ENCODE measurements at places on chromosomes 3 and 15.

GRCh38 chr15:84840741-84841429, 23.7 kb downstream of the ALPK3 start:
- H3K4me1 ChIP-seq: no peaks in the 10 kb centered on the region
- DNase-seq: no peak
- H3K36me3 ChIP-seq: no peaks in the 10 kb centered on the region
- no peak overlapping the region for H3K27ac ChIP-seq
- H3K4me3 ChIP-seq: no peak overlapping the region

- H3K4me1 ChIP-seq: no peaks in the 10 kb centered on the region
- H3K36me3 ChIP-seq: no peaks in the 10 kb centered on the region
- H3K27me3 ChIP-seq: no peaks in the 10 kb centered on the region
- no peak overlapping the region for H3K27ac ChIP-seq
These were observed 372.3 kb upstream of the IL12A start for GRCh38 chr3:159616234-159616825.

GRCh38 chr3:197006860-197007259, 22.8 kb downstream of the MELTF start:
- H3K27me3 ChIP-seq: no peaks in the 10 kb centered on the region
- no peak overlapping the region for H3K4me3 ChIP-seq
- peaks cover 13% of the 10 kb centered on the region for H3K4me1 ChIP-seq
- H3K36me3 ChIP-seq: no peaks in the 10 kb centered on the region

DNA sequence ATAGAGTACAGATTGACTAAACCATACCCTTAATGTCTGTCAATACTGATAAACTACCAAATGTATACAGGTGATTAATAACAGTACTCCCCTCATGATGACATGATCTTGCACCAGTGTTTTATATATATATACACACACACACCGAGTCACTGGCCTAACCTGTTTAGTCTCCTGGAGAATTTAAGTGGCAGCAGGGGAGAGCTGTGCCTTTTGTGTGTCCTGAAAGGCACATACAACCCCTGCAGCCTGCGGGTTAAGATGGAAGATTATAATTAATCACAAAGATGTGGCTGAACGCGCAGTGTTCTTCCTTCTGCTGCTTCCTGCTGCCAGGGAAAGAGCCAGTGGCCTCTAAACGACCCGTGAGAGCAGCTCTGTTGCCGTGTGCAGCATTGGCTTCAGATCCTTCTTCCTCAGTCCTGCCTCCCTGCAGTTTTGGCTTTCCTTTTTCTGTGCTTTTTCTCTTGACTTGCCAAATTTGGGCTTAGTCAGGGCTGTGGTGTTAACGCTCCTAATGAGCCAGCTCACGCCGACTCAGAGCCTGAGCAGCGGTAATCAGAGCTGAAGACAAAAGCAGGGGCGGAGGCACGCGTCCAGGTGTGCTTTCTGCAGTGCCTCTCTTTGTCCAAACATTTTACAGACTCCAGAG, 42.5 kb upstream of the UBE3A start:
- no peak for DNase-seq
- no peaks in the 10 kb centered on the region for H3K27me3 ChIP-seq
- H3K4me3 ChIP-seq: no peak overlapping the region
- H3K27ac ChIP-seq: no peak overlapping the region
- H3K36me3 ChIP-seq: no peaks in the 10 kb centered on the region

GRCh38 chr3:99952306-99952705, 134.6 kb downstream of the CMSS1 start:
- no peaks in the 10 kb centered on the region for H3K4me1 ChIP-seq
- H3K4me3 ChIP-seq: no peak overlapping the region
- no peak for DNase-seq
- H3K27ac ChIP-seq: no peak overlapping the region
- H3K27me3 ChIP-seq: no peaks in the 10 kb centered on the region

DNA sequence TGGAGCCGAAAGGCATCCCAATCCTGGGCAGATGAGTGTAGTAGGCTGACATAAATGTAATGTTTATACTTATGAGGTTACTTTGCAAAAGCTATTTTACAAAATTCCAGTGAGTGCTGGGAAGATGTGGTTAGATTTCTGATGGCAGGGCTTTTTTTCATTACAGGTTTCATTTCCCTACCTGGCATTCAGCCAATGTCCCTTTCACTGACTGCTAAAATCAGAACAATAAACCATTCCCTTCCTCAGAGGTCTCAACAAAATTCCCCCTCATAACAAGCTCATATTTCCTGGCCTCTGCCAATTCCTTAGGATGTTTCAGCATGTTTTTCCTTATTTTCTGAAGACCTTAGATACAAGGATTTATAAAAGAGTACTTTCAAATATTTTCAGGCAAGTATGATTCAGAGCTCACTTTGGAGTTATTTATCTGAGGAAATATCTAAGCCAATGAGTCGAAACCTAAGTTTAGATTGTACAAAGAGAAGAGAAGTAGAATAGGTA, 40.9 kb upstream of the CCDC80 start:
- H3K27me3 ChIP-seq: no peaks in the 10 kb centered on the region
- H3K36me3 ChIP-seq: no peaks in the 10 kb centered on the region
- DNase-seq: no peak
- peaks cover 4% of the 10 kb centered on the region for H3K4me1 ChIP-seq

DNA sequence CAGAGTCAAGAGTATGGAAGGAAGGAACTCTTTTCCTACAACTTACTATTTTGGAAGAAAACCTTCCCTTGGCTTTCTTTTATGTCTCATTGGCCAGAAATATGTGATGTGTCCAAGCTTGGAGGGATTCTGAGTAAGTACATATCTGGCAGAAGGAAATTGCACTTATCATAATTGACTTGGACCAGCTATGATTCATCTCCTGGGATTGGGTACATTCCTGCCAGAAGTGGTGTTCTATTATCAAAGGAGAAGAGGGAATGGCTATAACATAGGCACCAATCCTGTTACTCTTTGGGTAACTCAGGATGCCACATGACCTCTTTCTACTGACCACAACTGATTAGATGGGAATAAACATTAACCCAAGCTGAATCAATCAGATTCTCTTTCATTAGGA, 13.5 kb upstream of the DAZL start:
- H3K4me1 ChIP-seq: no peaks in the 10 kb centered on the region
- no peak overlapping the region for H3K4me3 ChIP-seq
- no peaks in the 10 kb centered on the region for H3K36me3 ChIP-seq
- no peak for DNase-seq

- no peak overlapping the region for H3K4me3 ChIP-seq
- H3K27ac ChIP-seq: no peak overlapping the region
- H3K27me3 ChIP-seq: no peaks in the 10 kb centered on the region
- no peak for DNase-seq
- no peaks in the 10 kb centered on the region for H3K4me1 ChIP-seq
- H3K36me3 ChIP-seq: no peaks in the 10 kb centered on the region
These were observed 9.7 kb upstream of the PCOLCE2 start for GRCh38 chr3:142898346-142899213.

- H3K4me1 ChIP-seq: no peaks in the 10 kb centered on the region
- no peak overlapping the region for H3K4me3 ChIP-seq
- H3K36me3 ChIP-seq: no peaks in the 10 kb centered on the region
- H3K27ac ChIP-seq: no peak overlapping the region
- no peak for DNase-seq
- H3K27me3 ChIP-seq: no peaks in the 10 kb centered on the region
These were observed 807.4 kb downstream of the SQOR start for GRCh38 chr15:46442184-46442583.

DNA sequence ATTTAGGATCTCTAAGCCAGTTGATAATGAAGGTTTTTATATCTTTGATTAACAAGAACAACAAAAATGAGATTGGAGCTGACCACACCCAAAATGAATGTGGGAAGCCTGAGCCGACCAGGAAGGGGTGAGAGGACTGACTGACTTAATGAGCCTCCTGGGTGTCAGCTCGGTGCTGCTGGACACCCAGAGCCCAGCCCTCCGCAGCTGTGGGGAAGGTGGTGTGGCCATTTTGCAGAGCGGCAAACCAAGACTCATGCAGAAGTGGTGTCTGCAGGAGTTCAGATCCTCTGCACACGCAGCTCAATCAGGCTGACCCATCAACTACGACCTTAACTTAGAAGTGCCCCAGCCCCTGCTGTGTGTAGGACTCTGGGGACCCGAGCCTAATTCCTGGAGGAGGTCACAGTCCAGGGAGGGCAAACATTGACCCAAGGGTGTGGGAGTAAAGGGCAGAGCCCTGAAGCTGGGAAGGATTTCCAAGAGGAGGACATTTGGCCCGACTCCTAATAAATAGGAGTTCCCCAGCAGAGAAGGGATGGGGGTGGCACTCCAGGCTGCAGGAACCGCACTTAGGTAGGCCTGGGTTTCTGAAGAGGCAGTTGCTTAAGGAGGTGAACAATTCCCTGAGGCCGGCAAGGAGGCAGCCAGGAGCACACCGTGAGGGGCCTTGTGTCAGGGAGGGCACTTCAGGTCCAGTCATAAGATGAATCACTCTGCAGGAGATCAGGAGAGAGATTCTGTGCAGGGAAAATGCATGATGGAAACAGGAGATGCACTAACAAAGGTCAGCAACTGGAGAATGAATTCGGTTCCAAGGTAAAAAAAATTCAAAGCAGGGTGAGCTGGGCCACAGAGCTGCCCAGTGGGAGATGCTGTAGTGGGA, 197.1 kb upstream of the TPM1 start:
- no peak for DNase-seq
- H3K4me3 ChIP-seq: no peak overlapping the region
- H3K27me3 ChIP-seq: peaks cover 4% of the 10 kb centered on the region
- no peaks in the 10 kb centered on the region for H3K4me1 ChIP-seq
- H3K27ac ChIP-seq: no peak overlapping the region
- H3K36me3 ChIP-seq: peaks cover 2% of the 10 kb centered on the region

GRCh38 chr15:59434481-59434880, 3.5 kb upstream of the FAM81A start:
- no peak for DNase-seq
- H3K4me3 ChIP-seq: no peak overlapping the region
- peaks cover 35% of the 10 kb centered on the region for H3K27me3 ChIP-seq

- H3K36me3 ChIP-seq: no peaks in the 10 kb centered on the region
- H3K4me1 ChIP-seq: peaks cover 8% of the 10 kb centered on the region
- H3K4me3 ChIP-seq: peak within 1 kb of the TSS; percentile 74
- H3K27ac ChIP-seq: no peak within 1 kb of the TSS
These were observed at the start of gene DNAH12 for GRCh38 chr3:57544181-57545125. Gene DNAH12 (minus strand): TSS chr3:57544344. CDS start chr3:57542870, 1,474 bp downstream.

DNA sequence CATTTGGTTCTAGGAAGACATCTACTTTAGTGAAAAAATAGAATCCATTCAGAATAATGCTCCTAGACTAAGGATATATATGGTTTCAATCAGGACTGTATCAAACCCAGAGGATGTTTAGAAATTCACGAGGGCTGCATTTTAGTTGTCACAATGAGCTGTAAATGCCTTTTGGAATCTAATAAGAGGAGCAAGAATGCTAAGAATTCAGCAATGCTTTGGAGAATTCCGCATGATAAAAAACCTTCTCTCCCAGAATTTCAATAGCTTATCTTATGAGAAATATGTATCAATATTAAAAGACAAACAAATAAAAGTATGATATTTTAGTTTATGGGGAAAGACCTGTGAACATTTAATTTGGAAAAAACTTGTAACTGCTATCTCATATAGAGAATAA, 885.1 kb downstream of the ZPLD1 start:
- no peaks in the 10 kb centered on the region for H3K4me1 ChIP-seq
- no peak overlapping the region for H3K4me3 ChIP-seq
- no peak for DNase-seq
- H3K36me3 ChIP-seq: no peaks in the 10 kb centered on the region
- no peaks in the 10 kb centered on the region for H3K27me3 ChIP-seq

DNA sequence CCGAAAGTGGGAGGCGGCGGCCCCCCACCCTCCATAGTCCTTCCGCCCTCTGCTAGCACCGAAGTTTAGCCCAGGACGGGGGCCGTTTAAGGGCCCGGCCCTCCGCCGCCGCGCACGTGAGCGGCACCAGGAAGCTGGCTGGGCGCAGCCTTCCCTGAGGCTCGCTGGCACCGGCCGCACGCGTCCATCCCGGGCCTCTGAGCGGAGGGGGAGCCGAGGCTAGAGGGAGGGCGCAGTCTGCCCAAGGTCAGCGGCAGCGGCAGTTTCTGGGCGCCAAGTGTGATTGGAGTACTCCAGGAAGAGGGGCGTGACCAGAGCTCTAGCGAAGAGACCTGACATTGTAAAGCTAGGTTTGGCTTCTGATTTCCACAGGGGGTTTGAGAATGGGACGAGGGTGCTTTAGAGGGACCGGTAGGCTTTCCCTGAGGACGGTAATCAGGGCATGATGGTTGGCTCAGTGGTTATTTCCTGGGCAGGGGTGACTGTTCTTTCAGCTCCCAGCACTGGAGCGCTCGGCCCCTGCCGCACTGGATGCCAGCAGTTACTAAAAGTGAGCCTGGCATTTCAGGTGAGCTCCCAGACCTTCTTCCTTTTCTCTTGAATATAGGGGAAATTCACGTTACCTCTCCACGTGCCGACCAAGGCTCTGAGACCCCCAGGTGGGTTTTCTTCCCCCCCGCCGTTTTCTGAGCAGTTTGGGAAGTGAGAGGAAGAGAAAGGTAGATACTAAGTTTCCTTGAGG, 853 bp downstream of the TEX264 start:
- no peaks in the 10 kb centered on the region for H3K36me3 ChIP-seq
- no peak overlapping the region for H3K27ac ChIP-seq
- DNase-seq: peak; percentile 27

DNA sequence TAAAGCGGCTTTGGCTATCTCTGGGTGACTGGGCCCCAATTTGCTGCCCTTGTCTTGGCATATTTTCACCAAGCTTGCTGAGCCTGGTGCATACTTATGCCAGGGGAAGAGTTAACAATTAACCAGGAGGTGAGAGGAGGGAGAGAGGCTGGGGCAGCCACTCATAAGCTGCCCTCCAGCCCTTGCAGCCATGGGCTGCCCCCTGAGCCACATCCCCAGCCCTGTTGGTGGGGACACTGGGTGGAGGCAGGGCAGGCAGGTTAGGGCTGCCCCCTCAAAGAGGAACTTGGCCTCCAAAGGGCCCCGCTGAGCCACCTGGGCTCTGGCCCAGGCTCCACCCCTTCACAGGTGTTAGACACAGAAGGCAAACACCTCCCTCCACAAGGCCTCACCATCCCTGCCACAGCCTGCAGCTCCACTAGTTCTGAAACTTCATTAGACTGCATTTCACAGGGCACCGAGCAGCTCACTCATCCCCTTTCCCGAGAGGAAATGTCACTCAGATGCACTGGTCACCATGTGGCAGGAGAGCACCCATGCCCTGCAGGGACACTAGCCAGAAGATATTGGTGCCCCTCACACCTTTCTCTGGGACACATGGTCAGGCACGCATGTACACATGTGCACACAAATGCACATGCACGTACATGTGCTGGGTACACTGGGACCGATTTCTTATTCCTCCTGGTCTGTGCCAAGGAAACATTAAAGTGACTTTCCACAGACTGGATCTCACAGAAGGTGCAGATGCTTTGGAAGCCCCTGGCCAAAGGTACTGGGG, 20.2 kb downstream of the AMOTL2 start:
- no peak for DNase-seq
- H3K4me1 ChIP-seq: no peaks in the 10 kb centered on the region
- no peaks in the 10 kb centered on the region for H3K36me3 ChIP-seq
- no peak overlapping the region for H3K4me3 ChIP-seq
- no peaks in the 10 kb centered on the region for H3K27me3 ChIP-seq

- H3K4me3 ChIP-seq: no peak overlapping the region
- no peaks in the 10 kb centered on the region for H3K27me3 ChIP-seq
- no peak for DNase-seq
- H3K36me3 ChIP-seq: no peaks in the 10 kb centered on the region
- no peak overlapping the region for H3K27ac ChIP-seq
These were observed 158.2 kb downstream of the P3H2 start for GRCh38 chr3:189962466-189962865.

- H3K36me3 ChIP-seq: no peaks in the 10 kb centered on the region
- no peaks in the 10 kb centered on the region for H3K27me3 ChIP-seq
- H3K27ac ChIP-seq: no peak overlapping the region
These were observed 185.7 kb upstream of the TOPAZ1 start for GRCh38 chr3:44055951-44056350.

GRCh38 chr3:15206662-15207576, 873 bp downstream of the CAPN7 start:
- peak overlapping the region; percentile 90 for H3K27ac ChIP-seq
- peaks cover 7% of the 10 kb centered on the region for H3K36me3 ChIP-seq
- H3K4me1 ChIP-seq: peaks cover 8% of the 10 kb centered on the region
- peak; percentile 72 for DNase-seq
